ENCODE measurements at places on chromosomes 12 and 14.

DNA sequence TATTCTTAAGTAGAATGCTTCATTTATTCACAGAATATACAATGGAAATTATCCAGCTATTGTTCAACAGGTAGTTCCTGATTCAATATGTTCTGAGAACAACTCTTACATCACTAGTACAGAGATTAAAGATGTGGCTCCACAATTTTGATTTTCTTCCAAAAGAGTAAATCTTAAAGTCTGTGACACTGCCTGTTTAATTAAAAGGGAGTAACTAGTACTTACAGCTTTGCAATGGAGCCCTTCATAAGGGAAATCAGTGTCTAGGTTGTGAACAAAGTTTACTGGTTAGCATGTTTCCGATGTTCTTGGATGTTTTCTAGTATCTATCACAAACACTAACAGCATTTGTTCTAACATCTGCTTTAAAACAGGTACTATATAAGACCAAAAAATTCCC lies 30.8 kb downstream of the MIA2 start:
- no peak for ATAC-seq

- no peak for ATAC-seq
Measured at GRCh38 chr14:94423453-94424056, 29.0 kb downstream of the SERPINA11 start.

DNA sequence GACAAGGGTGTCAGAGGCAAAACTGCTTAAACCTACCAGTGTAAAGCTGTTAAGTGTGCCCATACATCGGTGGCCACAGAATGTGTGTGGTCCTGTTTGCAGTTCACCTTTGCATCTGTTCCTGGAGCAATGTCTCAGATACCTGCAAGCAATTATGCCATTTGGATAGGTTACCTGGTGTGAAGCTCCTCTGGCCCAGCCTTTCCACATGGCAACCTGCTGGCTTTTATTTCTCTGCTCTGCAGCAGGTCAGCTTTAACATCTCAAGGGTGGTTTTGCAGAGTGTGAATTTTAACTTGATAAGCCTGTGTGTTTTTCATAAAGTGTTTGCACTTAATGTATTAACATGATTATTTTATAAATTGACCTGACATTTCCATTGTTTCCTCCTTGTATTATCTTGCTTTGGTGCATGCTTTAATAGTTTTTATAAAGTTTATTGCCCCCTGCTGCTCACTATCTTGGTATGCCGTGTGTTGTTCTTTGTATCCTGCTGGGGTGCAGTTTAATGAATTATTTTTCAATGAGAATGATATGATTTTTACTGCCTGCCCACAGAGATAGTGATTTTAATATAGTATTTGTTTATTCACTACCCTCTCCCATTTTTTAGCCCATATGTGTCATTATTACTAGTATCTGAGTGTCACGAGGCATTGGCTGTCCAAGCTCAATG lies 403.8 kb downstream of the NPAS3 start:
- ATAC-seq = no peak

GRCh38 chr12:119704065-119704747 lies 36.3 kb downstream of the PRKAB1 start:
- no peak for ATAC-seq

- no peak for ATAC-seq
Measured at GRCh38 chr12:1870998-1871917, 47.2 kb downstream of the CACNA2D4 start.

GRCh38 chr12:57213763-57214397 lies 2.7 kb upstream of the NXPH4 start:
- no peak for ATAC-seq

- ATAC-seq = no peak
Measured at GRCh38 chr14:40282196-40282595, 850.0 kb upstream of the FBXO33 start.

DNA sequence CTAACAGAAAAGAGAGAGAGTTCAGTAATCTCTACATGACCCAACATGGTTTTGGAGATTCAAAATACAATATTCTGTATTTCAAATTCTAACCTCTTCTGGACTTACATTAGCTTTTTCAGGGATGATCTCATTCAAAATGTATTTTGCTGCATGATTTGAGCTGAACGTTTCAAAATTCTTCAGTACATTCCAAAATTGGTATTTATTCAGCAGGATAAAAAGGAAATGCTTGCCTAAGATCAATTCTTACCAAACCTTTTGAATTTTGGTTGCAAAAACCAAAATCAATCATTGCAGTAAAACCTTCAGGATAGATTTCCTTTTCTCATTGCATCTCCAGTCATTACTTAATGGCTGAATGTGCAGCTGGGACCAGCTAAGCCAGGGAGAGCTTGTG lies 1761.3 kb upstream of the SEL1L start:
- ATAC-seq = no peak

GRCh38 chr12:86712425-86712843 lies 456.2 kb upstream of the MGAT4C start:
- no peak for ATAC-seq

DNA sequence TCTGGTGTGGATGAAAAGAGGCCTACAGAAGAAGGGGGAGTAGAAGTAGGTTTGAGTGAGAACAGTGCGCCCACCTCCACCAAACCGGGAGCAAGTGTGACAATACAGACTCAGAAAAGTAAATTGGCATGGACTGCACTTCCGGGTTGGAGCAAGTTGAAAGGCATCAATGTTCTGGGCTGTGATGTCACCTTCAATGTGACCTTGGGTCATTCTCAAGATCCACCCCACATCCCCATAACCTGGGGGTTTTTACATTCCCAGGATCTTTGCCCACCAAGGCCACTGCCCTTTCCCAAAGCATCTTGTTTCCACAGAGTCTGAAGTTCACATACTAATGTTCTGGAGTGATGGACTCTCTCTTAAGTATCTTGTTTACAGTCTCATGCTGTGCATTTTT lies 5.3 kb upstream of the GZMB start:
- no peak for ATAC-seq
